ENCODE measurements at places on chromosomes 7 and 10. TPM values are rescaled to one million over a fixed set of nuclear protein-coding genes. Genes with fewer than 3 reads are reported as not detected.

The SLIT1 gene
- total RNA-seq: not detected

The CYP3A7 gene
- total RNA-seq: not detected

The KLF14 gene
- total RNA-seq: not detected

The SPDYE8 gene
- total RNA-seq: not detected

The AEBP1 gene
- total RNA-seq: 8.9 TPM

The SCIN gene
- 0.33 TPM for total RNA-seq

All from vein endothelial cell (primary cell).